Melanocyte of skin (primary cell): ENCODE measurements at places on chromosomes 2 and 18. TPM values are rescaled to one million over a fixed set of nuclear protein-coding genes. Genes with fewer than 3 reads are reported as not detected.

Gene ALPP
- not detected in 2 replicates for total RNA-seq

Gene PECR
- 54.9 and 58.6 TPM in 2 replicates for total RNA-seq

Gene MLPH
- 164 and 182 TPM in 2 replicates for total RNA-seq

Gene ALLC
- not detected in 2 replicates for total RNA-seq

Gene CRYGD
- 0.33 TPM in 1 of 2 replicates, not detected in the other for total RNA-seq

Gene AQP12A
- total RNA-seq, result not detected in 2 replicates

Gene SERPINB4
- total RNA-seq, result not detected in 2 replicates

Gene KIAA2012
- not detected in 2 replicates for total RNA-seq

Gene NEB
- 1.4 and 1.5 TPM in 2 replicates for total RNA-seq

Gene USP40
- total RNA-seq, result 28.6 and 31.5 TPM in 2 replicates

Gene RAX
- not detected in 2 replicates for total RNA-seq

Gene RBKS
- total RNA-seq, result 1.1 and 1.4 TPM in 2 replicates

Gene TMEM169
- 18.6 and 31.0 TPM in 2 replicates for total RNA-seq

Gene TBR1
- total RNA-seq, result 0.31 TPM in 1 of 2 replicates, not detected in the other

Gene GLI2
- total RNA-seq, result under 0.01 TPM in 2 replicates

Gene DPP10
- total RNA-seq, result not detected in 2 replicates

Gene GPR35
- total RNA-seq, result under 0.01 and 0.31 TPM in 2 replicates

Gene TRPM8
- under 0.01 TPM in 1 of 2 replicates, not detected in the other for total RNA-seq

Gene TRIM43
- total RNA-seq, result not detected in 2 replicates

Gene DNAJC5G
- total RNA-seq, result not detected in 2 replicates

Gene FAM98A
- total RNA-seq, result 73.4 and 178 TPM in 2 replicates

Gene CPLX4
- total RNA-seq, result not detected in 2 replicates

Gene TCF7L1
- 2.3 and 3.0 TPM in 2 replicates for total RNA-seq

Gene REG1B
- total RNA-seq, result not detected in 2 replicates

Gene CYTIP
- total RNA-seq, result not detected in 2 replicates

Gene NYAP2
- not detected in 2 replicates for total RNA-seq

Gene ABCB6
- total RNA-seq, result 90.9 and 106 TPM in 2 replicates

Gene IL1RN
- 0.69 TPM in 1 of 2 replicates, not detected in the other for total RNA-seq

Gene ALPG
- total RNA-seq, result not detected in 2 replicates

Gene SERPINB2
- 2.2 and 6.7 TPM in 2 replicates for total RNA-seq

Gene SMAD4
- total RNA-seq, result 81.1 and 92.2 TPM in 2 replicates

Gene IL36B
- total RNA-seq, result not detected in 2 replicates

Gene PDE11A
- 0.15 and 0.33 TPM in 2 replicates for total RNA-seq

Gene KLHL30
- not detected in 2 replicates for total RNA-seq

Gene RFTN2
- 5.9 and 14.5 TPM in 2 replicates for total RNA-seq

Gene BUB1
- total RNA-seq, result 24.4 and 34.4 TPM in 2 replicates

Gene BOK
- 3.3 and 4.6 TPM in 2 replicates for total RNA-seq

Gene MC2R
- not detected in 2 replicates for total RNA-seq

Gene KCNK3
- under 0.01 and 0.36 TPM in 2 replicates for total RNA-seq

Gene EDAR
- not detected in 2 replicates for total RNA-seq

Gene REG3A
- total RNA-seq, result not detected in 2 replicates

Gene RRM2
- total RNA-seq, result 31.3 and 33.4 TPM in 2 replicates

Gene ZNF512
- 17.6 and 36.7 TPM in 2 replicates for total RNA-seq

Gene DCC
- under 0.01 TPM in 1 of 2 replicates, not detected in the other for total RNA-seq

Gene RAMP1
- 0.33 and 27.1 TPM in 2 replicates for total RNA-seq

Gene UGT1A6
- total RNA-seq, result not detected in 2 replicates
